NCI-H510A treated with DMSO at 0.1 percent for 48 hours (cell line): ENCODE measurements at places on chromosomes 13 and 19.

- DNase-seq, result peak; percentile 25
Observed at GRCh38 chr19:45526143-45526542, 18.9 kb downstream of the VASP start.

DNA sequence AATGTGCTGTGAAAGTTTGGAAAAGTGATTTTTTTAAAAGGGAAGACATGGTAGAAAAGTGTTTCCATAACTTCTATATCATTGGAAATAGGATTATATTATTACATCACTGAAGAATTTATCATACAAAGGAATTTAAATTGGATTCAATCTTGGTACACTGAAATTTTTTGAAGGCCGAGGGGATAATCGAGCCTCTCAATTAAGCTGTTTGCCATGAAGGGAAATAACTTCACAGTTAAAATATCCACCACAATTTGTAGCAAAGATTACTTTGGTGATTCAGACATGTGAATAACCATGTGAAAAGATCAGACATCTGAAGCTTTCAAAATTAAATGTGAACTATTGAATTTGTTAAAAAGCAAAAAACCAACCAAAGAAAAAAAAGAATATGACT, 215.3 kb downstream of the KLF5 start:
- DNase-seq, result no peak

- DNase-seq, result no peak
Observed at GRCh38 chr13:21071924-21072323, 10.5 kb upstream of the LATS2 start.

DNA sequence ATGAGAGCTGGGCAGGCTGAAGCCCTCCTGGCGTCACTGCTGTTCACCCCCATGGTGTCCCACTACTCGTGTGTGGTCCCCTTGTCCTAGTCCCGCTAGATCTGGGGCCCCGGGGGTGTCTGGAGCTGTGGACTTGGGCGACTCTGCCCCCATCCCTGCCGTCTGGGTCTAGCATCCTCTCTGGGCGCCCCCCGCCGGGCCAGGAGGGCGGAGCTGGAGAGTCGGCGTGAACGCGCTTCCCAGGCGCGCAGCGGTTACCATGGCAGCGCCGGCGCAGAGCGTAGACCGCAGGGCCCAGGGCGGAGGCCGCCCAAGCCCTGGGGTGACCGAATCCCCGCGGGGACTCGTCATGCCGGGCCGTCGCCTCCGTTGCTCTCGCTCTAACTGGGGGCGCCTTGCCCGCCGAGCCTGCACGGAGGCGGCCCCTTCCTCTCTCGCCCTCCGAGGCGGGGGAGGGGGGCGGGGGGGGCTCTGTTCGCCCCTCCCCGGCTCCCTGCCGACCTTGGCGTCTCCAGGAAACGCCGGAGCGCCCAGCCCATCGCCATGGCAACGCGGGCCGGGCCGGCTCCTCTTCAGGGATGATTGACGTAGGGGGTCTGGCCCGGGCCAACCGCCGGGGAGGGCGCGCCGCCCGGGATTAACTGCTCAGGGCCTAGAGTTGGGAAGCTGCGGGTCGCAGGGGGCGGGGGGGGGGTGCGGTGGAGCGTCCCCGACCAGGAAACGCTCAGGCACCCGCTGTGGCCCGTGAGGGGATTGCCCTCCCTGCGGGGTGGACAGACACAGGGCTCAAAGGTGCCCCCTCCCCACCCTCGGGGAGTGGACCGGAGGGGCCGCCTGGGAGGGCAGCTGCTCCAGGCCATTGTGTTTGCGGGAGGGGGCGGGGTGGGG, 8.9 kb downstream of the ISYNA1 start:
- DNase-seq, result peak; percentile 88

- no peak for DNase-seq
Observed at GRCh38 chr19:3149089-3149488, 13.3 kb downstream of the GNA15 start.

- DNase-seq, result no peak
Observed at GRCh38 chr19:16772841-16773240, 53.2 kb downstream of the NWD1 start.

DNA sequence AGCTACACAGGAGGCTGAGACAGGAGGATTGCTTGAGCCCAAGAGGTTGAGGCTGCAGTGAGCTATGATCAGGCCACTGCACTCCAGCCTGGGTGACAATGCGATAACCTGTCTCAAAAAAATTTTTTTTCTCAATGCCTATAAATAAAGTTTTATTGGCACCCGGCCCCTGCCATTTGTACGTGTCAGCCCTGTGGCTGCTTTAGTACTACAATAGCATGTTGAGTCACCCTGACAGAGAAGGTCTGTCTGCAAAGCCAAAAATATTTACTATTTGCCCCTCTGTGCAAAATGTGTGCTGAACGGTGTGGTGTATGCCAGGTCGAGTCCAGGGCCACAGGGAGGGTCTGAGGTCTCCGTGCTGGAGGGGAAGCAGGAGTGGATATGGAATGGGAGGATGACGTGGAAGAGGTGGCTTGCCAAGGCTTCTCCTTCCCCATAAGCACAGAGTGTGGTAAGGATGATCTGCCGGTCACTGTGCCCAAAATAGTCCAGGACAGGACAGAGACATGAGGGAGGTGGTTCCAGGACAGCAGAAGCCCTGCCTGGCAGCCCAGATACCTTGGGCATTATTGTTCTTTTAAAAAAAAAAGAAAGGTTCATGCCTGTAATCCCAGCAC, 10.0 kb downstream of the NMRK2 start:
- no peak for DNase-seq

DNA sequence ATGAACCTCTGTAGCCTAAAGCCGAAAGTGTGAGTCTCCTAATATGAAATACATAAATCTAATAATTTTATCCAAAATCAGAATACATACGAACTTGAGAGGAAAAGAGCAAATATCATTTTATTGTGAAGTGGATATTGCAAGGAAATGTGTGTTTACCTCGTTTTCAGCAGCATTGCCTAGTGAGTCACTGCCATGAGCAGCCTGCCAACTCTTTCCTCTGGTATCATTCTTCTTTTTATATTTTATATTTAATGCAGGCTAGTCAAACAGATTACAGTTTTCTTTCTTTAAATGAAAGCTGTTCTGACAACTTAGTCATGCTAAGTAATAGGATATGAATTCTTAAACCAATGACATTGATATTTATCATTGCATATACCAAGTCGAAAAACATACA, 44.2 kb downstream of the EDNRB start:
- DNase-seq, result no peak
